ENCODE measurements at places on chromosomes 2 and 18.

DNA sequence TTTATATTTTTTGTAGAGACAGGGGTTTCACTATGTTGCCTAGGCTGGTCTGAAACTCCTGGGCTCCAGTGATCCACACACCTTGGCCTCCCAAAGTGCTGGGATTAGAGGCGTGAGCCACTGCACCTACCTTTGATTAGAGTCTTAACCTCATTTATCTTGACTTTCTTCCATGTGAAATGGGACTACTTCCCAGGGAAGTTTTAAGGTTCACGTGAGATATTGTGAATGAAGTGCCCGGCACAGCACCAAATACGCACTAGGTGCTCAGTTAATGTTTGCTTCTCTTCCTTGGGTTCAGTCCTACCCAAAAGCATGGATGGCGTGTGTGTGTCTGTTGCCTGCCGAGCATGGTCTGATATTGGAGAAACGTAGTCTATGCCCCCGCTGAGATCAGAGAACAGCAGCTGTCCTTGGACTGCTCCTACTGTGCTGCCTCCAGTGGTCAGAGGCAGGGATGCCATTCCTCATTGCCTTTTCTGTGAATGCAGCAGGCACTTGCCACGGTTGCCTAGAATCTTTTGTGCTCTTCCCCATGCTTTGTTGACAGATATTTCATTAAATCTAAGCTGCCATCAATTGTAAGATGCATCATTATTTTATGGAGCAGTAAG, 12.3 kb upstream of the TFCP2L1 start:
- peak; percentile 42 for DNase-seq

GRCh38 chr2:197937814-197938213, 133.4 kb downstream of the PLCL1 start:
- DNase-seq, result no peak

DNA sequence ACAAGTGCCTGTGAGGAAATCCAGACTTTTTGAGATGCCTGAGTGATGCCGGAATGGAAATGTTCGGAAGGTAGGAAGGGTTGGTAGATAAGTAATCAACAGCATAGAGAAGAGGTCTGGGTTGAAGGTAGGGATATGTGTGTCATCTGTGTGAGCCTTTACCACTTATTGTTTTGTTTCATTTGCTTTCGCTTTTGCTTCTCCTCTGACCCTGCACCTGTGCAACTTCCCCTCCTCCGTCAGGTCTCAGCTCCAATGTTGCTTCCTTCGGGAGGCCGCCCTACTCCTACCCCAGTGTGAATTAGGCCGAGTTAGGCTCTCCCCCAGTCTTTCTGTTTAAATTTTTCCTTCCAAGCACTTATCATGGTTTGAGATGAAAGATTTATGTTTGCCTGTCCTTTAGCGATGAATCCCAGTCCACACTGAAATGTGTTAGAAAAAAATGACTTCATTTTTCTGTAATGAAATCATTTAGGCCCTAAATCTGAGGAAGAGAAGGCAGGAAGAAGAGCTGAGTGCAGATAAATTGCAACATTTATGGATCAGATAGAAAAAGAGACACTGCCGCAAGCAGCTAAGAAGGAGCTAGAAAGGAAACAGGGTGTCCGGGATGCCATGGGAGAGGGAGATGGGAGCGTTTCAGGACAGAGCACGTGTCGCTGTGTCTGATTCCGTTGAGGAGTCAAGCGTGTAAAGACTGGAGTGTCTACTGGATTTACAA, 139.6 kb upstream of the PELI1 start:
- peak; percentile 27 for DNase-seq

GRCh38 chr2:214377286-214377624, 33.6 kb upstream of the VWC2L start:
- DNase-seq, result peak; percentile 37

- DNase-seq, result no peak
Measured at GRCh38 chr2:208541989-208542464, 135.4 kb downstream of the PTH2R start.

DNA sequence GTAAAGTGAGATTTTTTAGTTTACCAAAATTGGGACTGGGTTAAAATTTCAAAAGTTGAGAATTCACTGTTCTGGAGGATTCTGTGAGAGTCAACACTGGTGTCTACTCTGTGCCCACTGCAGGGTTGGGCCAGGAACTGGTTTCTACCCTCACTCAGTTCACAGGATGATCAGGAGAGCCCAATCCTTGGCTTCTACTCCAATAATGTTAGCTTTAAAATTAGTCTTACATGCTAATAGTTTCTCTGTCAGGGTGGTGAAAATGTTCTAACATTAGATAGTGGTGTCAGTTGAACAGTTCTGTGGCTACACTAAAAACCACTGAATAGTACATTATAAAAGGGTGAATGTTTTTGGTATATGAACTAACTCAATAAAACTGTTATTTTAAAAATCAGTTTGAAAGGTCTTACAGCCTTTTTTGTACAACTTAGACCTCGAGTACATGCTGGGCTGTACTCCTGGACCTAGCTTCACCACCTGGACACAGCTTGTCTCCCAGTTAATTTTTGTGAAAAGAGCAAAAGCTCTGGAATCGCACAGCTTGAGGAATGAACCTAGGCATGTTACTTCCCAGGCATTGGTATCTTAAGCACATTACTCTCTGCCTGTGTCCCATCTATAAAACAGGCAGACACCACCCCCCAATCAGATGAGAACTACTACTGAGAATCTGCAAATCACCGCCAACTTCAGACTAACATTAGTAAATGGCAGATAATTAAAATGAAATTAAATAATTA, 44.4 kb downstream of the ACVR1 start:
- DNase-seq, result no peak

GRCh38 chr2:209988010-209988409, 14.4 kb upstream of the RPE start:
- no peak for DNase-seq

- no peak for DNase-seq
Measured at GRCh38 chr2:190216829-190217228, 102.8 kb downstream of the HIBCH start.

GRCh38 chr2:241010531-241011295, 12.3 kb downstream of the SNED1 start:
- DNase-seq, result no peak

GRCh38 chr18:26406854-26407517, 141.4 kb downstream of the KCTD1 start:
- DNase-seq, result no peak

DNA sequence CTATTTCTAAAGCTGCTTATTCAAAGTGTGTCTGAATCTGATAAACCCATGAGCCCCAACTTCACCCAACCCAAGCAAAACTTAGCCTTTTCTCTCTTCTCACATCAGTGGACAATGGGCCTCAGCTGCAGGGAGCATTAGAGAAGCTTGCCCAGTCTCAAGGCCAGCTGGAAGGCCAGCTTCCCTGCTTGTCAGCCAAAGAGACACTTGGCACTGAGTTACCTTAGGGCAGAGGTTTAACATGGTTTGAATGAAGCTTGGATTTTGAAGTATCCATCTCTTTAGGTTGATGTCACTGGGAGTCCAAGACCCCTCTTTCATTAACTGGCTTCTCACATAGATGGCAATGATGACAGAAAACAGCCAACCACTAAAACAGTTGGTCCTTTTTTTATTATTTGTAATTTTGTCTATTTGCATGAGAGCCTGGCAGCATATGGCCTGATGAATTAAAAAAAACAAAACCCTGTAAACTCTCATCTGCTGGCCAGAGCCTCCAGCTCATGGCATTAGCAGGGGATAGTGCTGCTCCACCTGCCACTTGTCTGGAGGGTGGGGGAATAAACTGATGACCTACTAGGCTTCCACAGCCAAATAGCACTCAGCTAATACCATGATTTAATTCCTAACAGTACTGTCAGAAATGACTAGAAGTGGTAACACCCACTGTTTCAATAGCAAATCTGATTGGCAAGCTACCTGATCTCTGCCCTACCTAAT, 137.0 kb downstream of the UBE2E3 start:
- DNase-seq, result no peak

DNA sequence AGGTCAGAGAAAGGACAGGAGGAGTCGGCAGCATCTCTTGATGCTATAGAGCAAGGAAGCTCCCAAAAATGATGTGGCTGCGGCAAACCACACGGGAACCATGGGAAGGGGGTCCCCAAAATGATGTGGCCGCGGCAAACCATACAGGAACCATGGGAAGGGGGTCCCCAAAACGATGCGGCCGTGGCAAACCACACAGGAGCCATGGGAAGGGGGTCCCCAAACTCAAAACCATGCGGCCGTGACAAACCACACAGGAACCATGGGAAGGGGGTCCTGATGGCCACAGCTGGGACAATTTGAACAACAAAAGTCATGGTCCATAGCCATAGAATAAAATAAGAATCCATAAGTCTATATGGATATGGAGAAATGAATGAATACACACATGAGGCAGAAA, 58.4 kb upstream of the GLI2 start:
- no peak for DNase-seq

DNA sequence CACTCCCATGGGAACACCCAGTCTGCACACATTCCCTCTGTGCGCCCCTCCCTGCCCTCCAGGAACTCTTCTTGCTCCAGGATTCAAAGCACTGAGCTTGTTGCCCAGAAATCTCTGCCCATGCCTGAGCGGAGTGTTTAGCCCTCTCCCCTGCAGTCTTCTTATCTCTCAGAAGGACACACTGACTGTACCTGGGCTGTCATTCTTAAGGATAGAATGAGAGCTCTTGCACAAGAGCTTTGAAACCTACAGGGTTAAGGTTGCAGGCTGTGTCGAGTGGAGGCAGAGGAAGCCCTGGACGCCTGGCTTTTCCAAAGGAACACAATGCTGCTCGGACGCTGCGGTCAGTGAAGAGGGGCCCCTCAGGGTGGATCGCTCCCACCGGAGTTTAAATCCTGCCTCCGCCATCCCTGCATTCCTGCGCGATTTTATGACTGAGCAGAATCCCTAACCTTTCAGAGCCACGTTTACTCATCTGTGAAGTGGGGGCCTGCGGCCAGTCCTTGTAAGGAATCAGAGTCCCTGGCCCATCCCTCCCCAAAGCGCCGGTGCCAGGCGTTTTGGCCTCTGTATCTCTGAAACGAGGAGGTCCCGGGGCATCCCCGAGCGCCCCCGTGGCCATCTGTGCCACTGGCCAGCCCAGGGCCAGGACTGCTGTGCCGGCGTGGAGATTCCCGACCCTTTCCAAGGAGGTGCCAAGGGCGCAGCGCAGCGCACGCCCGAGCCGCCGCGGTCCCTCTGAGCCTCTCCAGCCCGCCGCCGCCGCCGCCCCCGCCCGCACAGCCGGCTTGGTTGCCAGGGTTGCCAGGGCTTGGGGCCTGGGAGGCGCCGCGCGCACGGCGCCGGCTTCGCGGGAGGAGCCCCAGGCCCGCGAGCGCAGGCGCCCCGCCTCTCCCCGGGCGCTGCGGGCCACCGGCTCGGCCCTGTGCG, 58.9 kb downstream of the FAM168B start:
- peak; percentile 34 for DNase-seq

DNA sequence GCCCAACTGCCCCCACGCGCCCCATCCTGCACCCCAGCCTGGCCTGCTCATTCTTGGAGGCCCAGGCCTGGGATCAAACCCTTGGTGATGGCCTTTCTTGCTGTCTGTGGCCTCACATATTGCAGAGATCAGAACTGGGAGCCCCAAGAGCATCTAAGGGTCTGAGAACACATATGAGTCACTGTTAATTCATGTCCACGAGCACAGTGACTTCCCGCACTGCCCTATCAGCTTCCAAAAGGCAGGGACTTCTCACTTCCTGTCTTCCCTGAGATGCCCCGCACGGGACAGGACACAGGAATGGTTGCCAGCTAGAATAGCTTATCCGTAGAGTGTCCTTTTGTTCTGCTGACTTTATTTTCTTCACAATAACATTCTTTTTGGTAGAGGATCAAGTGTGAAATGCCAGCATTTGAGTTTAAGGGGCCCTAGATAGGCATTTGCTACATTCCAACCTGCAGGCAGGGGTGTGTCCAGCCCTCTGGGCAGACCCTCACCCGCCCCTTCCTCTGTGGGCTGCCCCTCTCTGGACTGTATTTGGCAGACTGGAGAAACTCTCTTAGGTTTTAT, 21.1 kb upstream of the CELF4 start:
- DNase-seq, result no peak

- peak; percentile 47 for DNase-seq
Measured at GRCh38 chr2:69685321-69686048, 41.9 kb upstream of the AAK1 start.

GRCh38 chr2:129354631-129355030, 624.8 kb upstream of the RAB6C start:
- DNase-seq, result no peak

DNA sequence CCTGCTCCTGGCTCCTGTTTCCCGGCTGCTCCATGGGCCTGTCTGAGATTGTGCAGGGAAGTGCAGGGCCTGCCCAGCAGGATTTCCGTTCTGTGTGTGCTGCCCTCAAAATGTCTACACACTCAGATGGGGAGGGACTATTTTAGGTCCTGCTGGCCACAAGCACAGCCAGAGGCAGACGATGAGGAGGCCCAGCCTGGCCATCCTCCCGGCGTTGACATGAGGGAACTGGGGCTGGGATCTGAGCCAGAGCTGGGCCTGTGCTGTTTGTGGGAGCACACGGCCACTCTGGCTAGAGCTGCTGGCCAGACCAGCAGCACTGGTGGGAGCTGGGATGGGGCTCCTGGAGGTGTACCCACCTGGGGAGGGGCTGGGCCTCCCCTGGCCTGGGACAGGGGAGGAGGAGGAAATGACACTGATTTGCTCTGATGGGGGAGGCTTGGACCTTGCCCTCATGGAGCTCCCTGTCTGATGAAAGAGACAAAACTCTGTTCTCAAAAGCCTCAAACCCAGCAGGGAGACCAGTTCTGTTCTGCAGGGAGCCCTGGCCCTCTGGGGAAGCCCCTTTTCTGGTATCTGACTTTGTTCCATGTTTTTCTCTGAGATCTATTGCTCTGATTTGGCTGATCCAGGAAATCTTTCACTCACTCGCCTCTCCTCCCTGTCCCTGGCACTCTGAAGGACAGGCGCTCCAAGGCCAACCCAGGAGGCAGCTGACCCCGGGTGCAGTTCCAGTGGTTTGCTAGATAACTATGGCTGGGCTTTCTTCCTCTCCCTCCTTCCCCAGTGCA, 161.8 kb downstream of the DYSF start:
- DNase-seq, result peak; percentile 17

- DNase-seq, result no peak
Measured at GRCh38 chr18:77078690-77079070, 53.9 kb downstream of the MBP start.

GRCh38 chr2:216858312-216858711, 1.6 kb downstream of the TNP1 start:
- DNase-seq, result peak; percentile 3

DNA sequence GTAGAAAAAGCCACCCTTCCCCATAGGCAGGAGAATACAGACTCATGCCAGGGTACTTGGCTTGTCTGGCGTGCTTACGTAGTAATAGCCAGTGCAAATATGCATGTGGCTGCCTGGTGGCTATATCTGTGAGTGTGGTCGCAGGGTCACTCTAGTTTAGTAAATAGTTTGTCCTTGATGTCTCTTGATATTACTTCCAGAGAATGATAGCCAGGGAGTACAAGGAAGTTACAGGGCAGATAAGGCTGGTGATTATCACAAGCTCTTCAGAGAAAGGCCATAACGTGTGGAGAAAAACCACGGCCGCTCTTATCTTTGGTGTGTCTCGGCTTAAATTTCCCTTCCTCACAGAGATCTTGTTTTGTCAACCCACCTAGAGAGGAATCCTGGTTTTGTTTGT, 54.3 kb upstream of the SLC39A10 start:
- DNase-seq, result no peak

Data from iris pigment epithelial cell (primary cell).